ENCODE measurements at places on chromosomes 2 and 18. TPM values are rescaled to one million over a fixed set of nuclear protein-coding genes. Genes with fewer than 3 reads are reported as not detected.

DNA sequence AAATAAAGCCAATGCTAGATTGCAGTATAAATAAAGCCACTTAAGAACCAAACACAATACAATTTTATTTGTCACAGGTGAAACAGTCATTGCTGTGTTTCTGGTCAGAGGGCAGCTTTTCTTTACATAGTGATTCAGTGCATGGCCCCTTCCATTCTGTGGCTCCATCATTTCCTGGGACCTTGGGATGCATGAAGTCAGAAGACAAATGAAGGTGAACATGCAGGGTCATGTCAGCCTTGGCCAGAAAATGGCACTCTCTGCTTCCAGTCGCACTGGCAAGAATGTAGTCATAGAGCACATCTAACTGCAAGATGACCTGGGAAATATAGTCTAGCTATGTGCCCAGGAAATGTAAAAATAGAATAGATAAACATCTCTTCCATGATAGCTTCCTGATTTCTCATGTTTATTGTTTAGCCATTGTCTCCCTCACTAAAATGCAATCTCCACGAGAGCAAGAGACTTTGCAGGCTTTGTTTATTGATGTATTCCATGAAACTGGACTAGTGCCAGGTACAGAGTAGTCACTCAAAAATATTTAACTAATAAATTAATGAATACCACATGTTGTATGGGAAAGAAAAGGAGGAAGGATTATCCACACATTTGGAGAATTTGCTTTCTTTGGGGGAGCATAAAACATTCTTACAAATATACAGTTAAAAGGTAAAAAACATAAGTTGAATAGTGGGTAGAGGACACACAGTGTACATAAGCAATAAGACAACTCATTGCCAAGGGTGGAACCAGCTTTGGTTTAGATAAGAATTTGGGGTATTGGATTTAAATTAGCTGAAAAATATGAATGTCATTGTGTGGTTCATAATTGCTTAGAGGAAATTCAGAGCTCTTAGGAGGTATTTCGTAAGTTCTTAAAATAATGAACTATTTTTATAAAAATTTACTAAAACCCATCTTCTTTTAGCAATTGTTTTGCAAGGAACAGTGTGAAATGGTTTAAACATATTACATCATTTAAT, 343.8 kb downstream of the PID1 start:
- H3K4me1 ChIP-seq = no peaks in the 10 kb centered on the region
- no peak overlapping the region for H3K4me3 ChIP-seq
- DNase-seq = no peak
- H3K36me3 ChIP-seq = no peaks in the 10 kb centered on the region

- H3K27ac ChIP-seq = no peak overlapping the region
- no peaks in the 10 kb centered on the region for H3K4me1 ChIP-seq
- peak; percentile 2 for DNase-seq
- H3K27me3 ChIP-seq = no peaks in the 10 kb centered on the region
- H3K4me3 ChIP-seq = no peak overlapping the region
These were observed 558.2 kb downstream of the SUCLG1 start for GRCh38 chr2:83900862-83901261.

DNA sequence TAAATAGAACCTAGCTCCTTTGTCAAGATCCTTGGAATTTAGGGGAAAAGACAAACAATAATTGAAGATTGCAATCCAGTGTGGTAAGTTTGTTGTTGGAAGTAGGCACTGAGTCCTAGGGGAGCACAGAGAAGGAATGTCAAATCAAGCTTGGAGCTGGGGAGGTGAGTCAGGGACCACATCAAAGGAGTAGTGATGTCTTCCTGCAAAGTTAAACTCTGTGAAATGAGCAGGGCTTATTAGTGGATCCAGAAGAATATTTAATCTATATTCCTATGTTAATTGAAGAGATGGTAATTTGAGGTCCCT, 41.7 kb upstream of the NABP1 start:
- H3K4me1 ChIP-seq = peaks cover 29% of the 10 kb centered on the region
- no peak overlapping the region for H3K4me3 ChIP-seq
- peak; percentile 88 for DNase-seq
- peak overlapping the region; percentile 100 for H3K27ac ChIP-seq
- no peaks in the 10 kb centered on the region for H3K27me3 ChIP-seq

- peaks cover 41% of the 10 kb centered on the region for H3K27me3 ChIP-seq
- peaks cover 16% of the 10 kb centered on the region for H3K4me1 ChIP-seq
- no peak overlapping the region for H3K4me3 ChIP-seq
- H3K36me3 ChIP-seq = no peaks in the 10 kb centered on the region
- H3K27ac ChIP-seq = no peak overlapping the region
These were observed 251.7 kb upstream of the SIX2 start for GRCh38 chr2:45260946-45261345.

- H3K4me1 ChIP-seq = no peaks in the 10 kb centered on the region
- no peak for DNase-seq
- H3K27me3 ChIP-seq = peaks cover 26% of the 10 kb centered on the region
- H3K36me3 ChIP-seq = no peaks in the 10 kb centered on the region
- no peak overlapping the region for H3K4me3 ChIP-seq
These were observed 65.9 kb upstream of the SLC1A4 start for GRCh38 chr2:64923385-64923710.

DNA sequence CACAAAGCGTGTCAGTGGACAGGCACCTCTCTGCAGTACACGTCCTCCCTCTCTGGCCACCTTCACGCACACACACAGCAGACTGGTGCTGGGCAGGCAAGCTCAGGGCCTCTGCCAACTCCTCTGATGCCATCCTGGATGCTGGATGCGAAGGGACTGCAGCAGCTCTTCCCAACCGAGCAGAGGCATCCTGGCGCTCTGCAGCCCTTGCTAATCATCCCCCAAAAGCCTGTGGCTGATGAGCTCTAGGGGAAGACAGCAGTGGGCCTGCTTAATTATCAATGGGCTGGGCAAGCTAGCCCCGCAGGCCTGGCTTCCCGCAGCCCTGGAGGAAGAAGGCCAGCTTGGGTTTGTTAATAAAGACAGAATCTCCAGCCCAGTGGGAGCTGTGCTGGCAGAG, 71.3 kb upstream of the TEX51 start:
- no peak for DNase-seq
- H3K4me1 ChIP-seq = no peaks in the 10 kb centered on the region
- no peaks in the 10 kb centered on the region for H3K36me3 ChIP-seq
- no peak overlapping the region for H3K27ac ChIP-seq

DNA sequence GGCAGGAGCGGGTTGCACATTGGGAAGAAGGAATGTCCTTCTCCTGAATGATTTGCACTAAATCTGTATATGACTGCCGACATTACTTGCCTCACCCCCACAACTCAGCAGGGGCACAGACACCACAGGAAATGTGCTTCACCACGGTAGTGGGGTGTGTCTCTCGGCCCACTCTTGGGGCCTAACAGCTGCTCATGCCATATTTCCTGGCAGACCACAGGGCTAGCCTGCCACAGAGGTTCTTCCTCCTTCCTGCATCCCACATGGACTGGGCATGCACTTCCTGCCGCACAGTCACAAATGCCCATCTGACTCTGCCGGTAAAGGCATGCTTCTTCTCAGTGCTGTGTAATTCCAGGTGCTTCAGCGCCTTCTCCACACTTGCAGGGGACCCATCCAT, 10.3 kb upstream of the PAPOLG start:
- H3K36me3 ChIP-seq = no peaks in the 10 kb centered on the region
- H3K27ac ChIP-seq = no peak overlapping the region
- DNase-seq = no peak
- peaks cover 8% of the 10 kb centered on the region for H3K27me3 ChIP-seq
- no peak overlapping the region for H3K4me3 ChIP-seq

DNA sequence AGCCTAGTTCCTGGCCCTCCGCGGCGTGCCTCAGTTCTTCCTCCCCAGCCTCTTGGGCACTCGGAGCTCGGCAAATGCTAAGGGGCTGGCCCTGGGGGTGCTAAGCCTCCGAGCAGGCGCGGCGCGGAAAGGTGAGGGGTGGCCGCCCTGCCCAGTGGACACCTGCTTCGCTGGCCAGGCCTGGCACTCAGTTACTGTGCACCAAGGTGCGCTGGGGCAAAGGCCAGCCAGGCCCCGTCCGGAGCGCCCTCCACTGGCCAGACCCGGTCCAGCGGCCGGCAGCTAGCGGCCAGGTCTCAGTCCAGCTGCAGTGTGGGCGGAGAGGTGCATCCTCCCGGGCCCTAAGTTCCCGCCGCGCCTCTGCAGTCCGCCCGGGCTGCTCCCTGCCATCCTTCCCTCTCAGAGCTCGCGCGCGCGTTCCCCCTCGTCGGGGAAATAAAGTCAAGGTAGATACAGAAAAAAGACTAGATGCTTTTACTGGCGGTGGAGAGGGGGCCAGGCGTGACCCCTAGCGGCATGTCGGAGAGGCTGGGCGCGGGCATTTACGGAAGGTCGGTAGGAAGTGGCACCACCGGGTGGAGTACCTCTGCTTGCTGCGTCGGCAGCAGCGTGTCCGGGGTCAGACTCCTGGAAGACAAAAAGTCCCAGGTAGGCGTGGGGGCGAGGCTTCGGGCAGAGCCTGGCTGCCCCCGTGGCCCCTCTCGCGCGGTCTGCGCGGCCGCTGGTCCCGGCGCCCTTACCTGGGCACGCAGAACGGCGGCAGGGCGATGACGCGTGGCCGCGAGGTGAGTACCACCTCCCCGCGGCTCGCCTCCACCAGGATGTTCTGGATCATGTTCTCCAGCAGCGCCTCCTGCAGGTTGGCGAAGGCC, 9.4 kb upstream of the CRYBA2 start:
- H3K4me3 ChIP-seq = no peak overlapping the region
- H3K4me1 ChIP-seq = no peaks in the 10 kb centered on the region
- no peak for DNase-seq
- peaks cover 76% of the 10 kb centered on the region for H3K27me3 ChIP-seq
- H3K27ac ChIP-seq = no peak overlapping the region

DNA sequence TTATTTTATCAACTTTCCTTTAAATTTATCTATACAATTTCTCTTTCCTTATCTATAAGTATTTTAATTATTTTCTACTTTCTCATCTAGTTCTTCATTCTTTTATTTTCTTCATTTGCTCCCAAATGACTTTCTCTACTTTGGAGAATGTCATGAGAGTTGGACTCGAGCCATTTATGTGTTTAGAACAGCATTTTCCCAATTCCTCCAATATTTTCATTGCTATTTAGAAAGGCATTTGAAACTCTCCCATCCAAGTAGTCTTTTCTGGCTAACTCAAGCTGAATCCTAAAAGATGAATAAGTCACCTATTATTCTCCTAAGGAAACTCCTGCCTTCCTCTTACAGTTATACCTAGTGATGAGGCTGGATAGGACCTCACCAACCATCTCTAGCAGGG, 15.8 kb upstream of the FEZ2 start:
- no peaks in the 10 kb centered on the region for H3K27me3 ChIP-seq
- DNase-seq = no peak

DNA sequence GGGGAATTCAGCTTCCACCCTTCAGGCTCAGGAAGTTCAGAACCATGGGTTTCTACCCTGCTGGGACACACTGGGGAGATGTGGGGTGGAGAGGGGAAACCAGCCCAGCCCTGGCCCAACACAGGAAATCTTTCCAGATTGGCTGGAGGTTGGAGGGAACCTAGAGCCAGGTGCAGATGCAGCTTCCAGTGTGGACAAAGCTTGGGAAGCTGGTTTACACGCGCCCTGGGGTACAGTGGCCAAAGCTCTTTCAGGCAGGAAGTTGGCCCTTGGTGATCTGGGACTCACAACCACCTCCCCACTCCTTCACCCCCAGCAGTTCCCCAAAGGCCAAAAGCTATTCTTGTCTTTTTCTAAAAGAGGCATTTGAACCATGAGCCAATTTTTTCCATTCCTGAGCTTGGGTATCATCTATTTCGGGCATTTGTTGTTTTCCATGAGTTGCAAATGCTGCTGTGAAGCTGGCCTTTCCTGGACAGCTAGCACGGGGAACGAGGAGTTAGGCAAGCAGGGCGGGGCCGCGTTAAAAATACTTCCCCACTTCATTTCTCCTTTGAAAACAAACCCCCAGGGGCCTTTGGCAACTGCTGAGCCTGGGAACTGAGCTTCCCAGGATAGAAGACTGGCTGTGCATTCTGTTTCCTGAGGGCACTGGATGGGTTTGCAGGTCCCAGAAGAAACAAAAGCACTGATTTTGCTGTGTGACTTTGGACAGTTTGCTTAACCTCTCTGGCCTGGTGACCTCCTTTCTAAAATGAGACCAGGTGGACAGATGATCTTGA, 3.1 kb upstream of the ARID5A start:
- DNase-seq = peak; percentile 34
- peak overlapping the region; percentile 35 for H3K27ac ChIP-seq

The DYNAP gene
- not detected for total RNA-seq

The ERFE gene
- 0.56 TPM for total RNA-seq

The CNPPD1 gene
- 11.9 TPM for total RNA-seq

The SP9 gene
- total RNA-seq = not detected

Measured in IMR-90 (cell line).